ENCODE measurements at places on chromosomes 1 and 21.

- DNase-seq: peak; percentile 89
Observed at GRCh38 chr1:43934101-43934985, 742 bp downstream of the ARTN start.

GRCh38 chr1:231601824-231602672, 24.5 kb upstream of the DISC1 start:
- no peak for DNase-seq

- DNase-seq: no peak
Observed at GRCh38 chr1:7847599-7847998, 5.3 kb downstream of the UTS2 start.

DNA sequence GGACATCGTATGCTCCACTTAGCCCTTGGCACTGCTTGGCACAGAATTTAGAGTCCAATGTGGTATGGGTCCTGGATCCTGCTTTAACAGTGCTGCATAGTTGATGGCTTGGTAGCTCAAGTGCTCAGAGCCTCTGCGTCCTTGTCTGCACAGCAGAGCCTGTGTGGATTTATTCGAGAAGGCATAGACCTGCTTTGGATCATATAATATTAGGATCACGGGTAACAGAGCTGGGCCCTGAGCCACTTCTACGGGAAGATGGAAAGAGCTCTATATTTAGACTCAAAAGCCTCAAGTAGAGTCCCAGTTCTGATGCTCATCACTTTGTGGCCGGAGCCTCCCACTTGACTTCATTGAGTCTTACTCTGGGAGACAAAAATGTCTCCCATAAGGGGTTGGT, 164.4 kb upstream of the EDN2 start:
- DNase-seq: no peak

DNA sequence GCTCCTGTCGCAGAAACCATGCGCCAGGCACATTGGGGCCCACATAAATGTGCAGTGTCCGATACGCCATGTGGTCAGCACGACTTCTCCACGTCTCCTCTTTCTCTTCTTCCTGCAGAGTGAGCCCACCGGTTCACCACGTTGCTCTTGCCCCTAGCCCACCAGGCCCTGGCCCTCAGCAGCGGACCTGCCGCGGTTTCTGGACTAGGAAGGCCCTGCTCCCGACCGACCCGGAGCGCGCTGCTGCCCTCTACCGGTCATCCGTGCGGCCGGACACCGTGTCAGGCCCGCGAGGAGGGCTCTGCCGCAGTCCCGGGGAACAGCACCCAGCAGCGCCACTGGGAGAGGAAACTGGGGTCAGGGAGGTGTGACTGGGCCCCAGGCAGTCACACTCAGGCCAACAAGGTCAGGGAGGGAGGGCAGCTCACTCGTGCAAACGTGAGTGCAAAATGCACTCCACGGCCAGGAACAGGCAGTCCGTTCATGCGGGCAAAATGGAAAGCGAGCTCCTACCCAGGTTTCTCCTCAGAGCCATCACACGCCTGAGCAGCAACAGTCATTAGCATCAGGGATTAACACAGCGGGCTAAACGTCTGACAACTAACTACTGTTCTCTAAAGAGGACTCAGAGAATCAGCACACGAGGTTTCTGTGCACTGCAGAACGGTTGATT, 13.7 kb downstream of the TLR5 start:
- DNase-seq: peak; percentile 65

DNA sequence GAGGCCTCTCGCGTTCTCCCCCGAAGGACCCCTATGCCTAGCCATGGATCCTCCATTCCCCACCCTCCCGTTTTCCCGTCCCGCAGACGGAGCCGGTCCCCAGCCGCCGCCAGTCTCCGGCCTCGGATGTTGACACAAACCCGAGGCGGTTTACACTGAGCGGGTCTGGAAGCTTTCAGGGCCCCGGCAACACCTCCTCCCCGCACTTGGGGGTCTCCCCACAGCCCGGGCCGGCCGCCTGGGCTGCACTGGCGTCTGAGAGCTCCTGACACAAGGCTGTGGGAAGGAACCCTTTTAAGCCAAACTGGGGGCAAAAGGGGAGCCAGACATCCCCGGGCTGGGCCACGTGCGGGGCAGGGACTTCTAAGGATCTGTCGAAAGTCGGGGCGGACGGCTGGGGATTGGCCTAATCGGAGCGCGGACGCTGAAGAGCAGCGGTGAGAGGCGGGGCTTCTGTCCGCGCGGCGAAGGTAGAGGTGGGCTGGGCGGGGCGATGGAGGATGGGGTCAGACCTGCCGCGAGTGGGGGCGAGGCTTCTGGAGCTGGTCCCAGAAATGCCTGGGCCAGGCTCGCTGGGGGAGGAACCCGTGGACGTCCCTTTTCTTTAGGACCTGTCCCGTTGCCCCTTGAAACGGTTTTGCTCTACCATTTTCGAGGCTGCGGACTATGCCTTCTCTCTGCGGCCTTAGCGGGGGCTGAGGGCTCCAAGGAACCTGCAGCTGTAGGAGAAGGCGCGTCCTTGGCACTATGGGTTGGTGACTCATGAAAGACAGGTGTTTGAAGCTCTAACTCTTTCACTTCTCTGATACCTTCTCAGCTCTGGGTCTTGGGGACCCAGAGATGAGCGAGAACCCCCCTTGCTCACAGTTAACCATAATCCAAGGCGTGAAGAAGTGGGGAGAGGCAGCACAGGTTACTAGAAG, 1.2 kb upstream of the HPCAL4 start:
- DNase-seq: no peak

- no peak for DNase-seq
Observed at GRCh38 chr1:3327389-3327702, 127.1 kb upstream of the ARHGEF16 start.

DNA sequence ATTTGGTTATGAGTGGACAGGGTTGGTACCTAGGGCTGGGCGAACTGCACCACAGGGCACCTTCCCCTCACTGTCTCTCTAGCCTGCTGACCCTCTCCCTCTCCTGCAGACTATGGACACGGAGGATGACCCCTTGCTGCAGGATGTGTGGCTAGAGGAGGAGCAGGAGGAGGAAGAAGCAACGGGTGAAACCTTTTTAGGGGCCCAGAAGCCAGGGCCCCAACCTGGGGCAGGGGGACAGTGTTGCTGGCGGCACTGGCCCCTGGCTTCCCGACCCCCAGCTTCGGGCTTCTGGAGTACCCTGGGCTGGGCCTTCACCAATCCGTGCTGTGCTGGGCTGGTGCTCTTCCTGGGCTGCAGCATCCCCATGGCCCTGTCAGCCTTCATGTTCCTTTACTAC, 21.9 kb downstream of the DISP3 start:
- no peak for DNase-seq

GRCh38 chr1:27332536-27333281, 9.1 kb upstream of the SYTL1 start:
- peak; percentile 54 for DNase-seq

GRCh38 chr1:162956922-162957321, 95.9 kb upstream of the CCDC190 start:
- DNase-seq: no peak

- DNase-seq: no peak
Observed at GRCh38 chr21:41926807-41927171, 27.0 kb downstream of the C2CD2 start.

- DNase-seq: no peak
Observed at GRCh38 chr21:21730512-21730911, 732.3 kb downstream of the NCAM2 start.

DNA sequence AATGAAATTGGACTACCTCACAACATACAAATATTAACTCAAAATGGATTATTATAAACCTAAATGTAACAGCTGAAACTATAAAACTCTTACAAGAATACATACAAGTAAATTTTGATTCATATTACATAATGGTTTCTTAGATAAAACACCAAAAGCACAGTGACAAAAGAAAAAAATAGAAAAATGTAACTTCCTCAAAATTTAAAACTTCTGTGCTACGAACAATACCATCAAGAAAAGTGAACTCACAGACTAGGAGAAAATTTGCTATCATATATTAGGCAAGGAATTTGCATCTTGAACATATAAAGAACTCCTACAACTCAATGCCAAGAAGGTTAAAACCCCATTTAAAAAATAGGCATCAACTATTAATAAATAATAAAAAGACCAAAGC, 31.2 kb downstream of the ANGPTL3 start:
- no peak for DNase-seq

DNA sequence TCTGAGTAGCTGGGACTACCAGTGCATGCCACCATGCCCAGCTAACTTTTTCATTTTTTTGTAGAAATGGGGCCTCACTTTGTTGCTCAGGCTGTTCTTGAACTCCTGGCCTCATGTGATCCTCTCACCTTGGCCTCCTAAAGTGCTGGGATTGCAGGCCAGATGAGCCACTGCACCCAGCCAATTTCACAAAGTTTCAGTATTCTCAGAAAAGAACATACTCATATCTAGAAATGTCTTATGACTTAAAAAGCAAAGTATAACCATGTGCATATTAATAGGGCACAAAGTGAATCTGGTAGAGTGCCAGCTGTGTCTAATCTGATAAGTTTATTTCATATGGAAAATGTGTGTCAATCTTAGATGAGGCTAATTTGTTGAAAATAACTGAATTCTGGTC, 87.5 kb upstream of the CACYBP start:
- no peak for DNase-seq

GRCh38 chr21:43758811-43759210, 17.3 kb downstream of the CSTB start:
- DNase-seq: no peak

GRCh38 chr1:223229756-223230155, 86.7 kb upstream of the TLR5 start:
- no peak for DNase-seq

- DNase-seq: no peak
Observed at GRCh38 chr1:32099426-32099825, 8.4 kb upstream of the KPNA6 start.

GRCh38 chr1:63753591-63753990, 20.2 kb upstream of the ROR1 start:
- DNase-seq: no peak

DNA sequence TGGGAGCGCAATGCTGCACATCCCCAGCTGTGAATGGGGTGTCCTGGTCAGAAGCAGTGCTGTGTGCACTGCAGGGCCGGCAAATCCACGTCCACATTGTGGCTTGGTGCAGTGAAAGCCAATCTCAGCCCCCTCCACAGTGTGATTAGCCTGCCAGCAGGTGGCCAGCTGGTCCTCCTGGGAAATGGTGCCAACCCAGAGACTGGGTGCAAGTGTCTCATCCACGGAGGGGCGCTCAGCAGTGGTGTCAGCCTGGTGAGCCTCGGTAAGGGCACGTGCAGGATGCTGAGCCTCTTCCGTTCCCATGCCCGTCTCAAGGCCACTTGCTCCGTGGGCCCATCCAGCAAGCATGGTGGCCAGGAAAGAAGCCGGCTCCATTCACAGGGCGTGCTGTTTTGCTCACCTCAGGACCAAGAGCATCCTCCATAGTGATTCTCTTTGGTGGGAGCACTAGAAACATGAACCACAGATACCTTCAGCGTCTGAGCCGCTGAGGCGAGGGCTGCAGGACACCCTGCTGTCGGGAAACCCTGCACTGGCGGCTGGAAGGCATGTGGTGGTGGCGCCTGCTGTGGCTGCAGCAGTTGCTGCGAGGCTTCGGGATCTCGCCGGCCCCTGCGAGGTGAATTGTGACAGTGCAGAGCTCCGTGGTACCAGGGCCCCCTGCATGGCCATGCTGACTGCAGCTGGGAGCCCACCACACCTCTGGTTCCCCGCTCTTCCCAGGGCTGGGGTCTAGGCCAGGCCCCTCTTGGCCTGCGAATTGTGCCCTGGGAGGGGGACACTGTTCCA, 2.0 kb upstream of the SMYD3 start:
- DNase-seq: no peak

GRCh38 chr1:33842348-33842747, 21.5 kb upstream of the HMGB4 start:
- DNase-seq: no peak

GRCh38 chr1:173249349-173249748, 42.2 kb upstream of the TNFSF4 start:
- no peak for DNase-seq

DNA sequence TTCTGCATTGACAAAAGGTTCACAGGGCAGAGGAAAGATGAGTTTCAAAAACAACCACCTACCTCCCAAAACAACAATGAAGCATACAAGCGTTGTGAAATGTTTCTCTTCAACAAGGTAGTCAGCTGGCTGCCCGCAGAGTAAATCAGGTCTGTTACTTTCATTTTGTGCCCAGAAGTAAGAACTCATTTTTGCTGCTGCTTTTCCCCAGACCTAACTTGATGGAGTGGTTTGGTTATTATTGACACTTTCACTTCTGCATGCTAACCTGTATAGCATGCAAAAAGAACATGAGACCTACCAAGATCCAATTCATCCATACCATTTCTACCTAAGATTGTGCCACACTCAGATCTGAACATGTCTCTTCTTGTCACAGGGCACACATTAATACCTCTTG, 1.3 kb downstream of the SLC9C2 start:
- DNase-seq: no peak

GRCh38 chr1:73860421-73860950, 337.5 kb downstream of the LRRIQ3 start:
- DNase-seq: no peak

GRCh38 chr1:33049371-33049770, 12.7 kb upstream of the AK2 start:
- DNase-seq: no peak

- DNase-seq: peak; percentile 57
Observed at GRCh38 chr1:178057912-178058534, 35.9 kb upstream of the RASAL2 start.

DNA sequence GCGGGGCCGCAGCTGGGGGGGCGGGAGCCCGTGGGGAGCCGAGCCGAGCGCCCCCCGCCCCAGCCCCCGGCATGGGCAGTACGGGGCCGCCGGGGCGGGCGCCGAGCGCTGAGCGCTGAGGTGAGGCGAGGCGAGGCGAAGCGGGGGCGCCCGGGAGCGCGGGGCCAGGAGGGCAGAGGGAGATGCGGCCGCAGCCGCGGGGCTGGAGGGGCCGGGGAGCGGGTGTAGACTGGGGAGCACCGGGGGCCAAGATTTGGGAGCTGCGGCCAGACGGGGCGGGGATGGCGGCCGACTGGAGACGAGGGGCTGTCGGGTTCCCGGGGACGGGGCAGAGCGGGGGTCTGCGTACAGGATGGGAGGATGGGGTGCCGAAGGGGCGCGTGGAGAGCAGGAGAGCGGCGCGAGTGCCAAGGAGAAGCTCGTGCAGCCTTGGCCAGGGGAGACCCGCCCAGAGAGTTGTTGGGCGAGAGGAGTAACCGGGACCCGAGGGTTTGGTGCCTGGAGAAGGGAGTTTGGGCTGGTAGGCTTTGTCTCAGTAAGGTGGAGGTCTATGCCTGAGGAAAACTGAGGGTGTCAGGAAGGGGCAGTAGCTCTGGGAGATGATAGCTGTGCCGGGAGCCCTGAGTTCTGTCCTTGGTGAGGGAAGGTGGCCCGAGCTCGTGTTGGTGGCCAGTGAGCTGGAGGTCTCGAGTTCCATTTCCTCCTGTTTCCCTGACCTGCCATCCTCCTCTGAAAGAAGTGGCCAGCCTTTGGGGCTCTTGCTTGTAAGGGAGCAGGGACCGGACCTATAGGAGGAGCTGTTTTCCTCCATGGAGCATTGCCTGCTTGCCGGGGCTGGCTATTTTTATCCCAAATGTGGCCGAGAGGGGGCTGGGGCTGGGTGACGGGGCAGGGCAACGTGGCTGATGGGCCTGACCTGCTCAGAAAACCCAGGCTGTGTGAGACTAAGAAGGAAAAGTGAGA, 539 bp downstream of the ATP8B2 start:
- peak; percentile 59 for DNase-seq

GRCh38 chr1:175591083-175591743, 152.2 kb downstream of the TNR start:
- no peak for DNase-seq

All from head of caudate nucleus (tissue), 42 donors.